ENCODE measurements at places on chromosomes 11 and 22.

- DNase-seq, result no peak
These were observed 80.1 kb upstream of the BIRC3 start for GRCh38 chr11:102237096-102237735.

DNA sequence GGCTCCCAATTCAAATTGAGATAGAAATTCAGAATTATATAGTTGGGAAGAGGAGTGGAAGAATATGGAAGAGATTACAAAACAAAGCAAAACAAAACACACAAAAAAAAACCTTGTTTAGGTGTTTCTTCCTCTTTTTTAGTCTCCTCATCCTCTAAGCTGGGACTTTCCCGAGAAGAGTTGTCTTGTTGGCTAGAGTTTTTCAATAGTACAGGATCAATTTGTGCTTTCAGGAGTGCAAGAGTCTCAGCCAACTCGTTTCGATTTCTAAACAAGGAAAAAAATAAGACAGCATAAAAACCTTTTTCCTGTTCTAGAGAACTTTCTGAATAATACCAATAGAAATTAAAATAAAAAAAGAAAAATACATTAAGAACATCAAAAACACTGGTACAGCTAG is 87.8 kb upstream of the CLNS1A start:
- no peak for DNase-seq

DNA sequence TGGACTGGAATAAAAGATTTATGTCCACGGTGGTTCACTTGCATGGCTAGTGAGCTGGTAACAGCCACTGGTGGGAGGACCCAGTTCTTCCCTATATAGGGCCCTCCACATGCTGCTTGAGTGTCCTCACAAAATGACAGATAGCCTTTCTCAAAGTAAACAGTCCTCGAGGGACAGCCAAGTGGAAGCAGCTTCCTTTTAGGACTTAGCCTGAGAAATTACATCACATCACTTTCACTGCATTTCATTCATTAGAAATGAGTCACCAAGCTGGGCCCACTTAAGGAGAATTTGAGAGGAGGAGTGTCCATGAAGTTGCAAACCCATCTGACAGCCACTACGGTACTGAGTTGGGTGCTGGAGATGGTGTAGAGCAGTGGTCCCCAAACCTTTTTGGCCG is 7.0 kb downstream of the ISX start:
- DNase-seq, result no peak

DNA sequence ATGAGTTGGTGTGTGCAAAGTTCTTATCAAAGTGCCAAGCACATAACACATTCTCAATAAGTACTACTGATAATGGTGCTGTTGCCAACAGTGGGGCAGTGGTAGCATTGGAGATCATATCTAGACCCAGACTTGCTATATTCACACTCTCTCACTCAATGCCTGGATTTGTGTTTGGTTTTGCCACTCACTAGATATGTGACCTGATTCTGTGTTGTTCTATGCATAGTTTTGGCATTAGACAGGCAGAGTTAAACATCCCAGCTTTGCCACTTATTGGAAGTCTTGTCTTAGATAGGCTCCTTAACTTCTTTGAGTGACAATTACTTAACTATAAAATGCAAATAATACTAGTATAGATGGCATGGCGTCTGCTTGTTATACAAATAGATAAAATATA is 642.6 kb upstream of the CCDC179 start:
- no peak for DNase-seq

- no peak for DNase-seq
These were observed 5.7 kb upstream of the PLAAT3 start for GRCh38 chr11:63619967-63620366.

Measured in stimulated activated CD4-positive, alpha-beta T cell treated with anti-CD3 and anti-CD28 coated beads, Interleukin-1b, Interleukin-23, amount 100 ng/mL, for 1 hour (primary cell).